Effector CD4-positive, alpha-beta T cell (primary cell): ENCODE measurements at places on chromosomes 5 and 9.

- DNase-seq = no peak
Measured at GRCh38 chr9:23322392-23322791, 503.6 kb downstream of the ELAVL2 start.

- DNase-seq = peak; percentile 25
Measured at GRCh38 chr5:10563110-10563944, 543 bp upstream of the ANKRD33B start.

- no peak for DNase-seq
Measured at GRCh38 chr9:111599092-111599954, at the start of gene PTGR1. TSS of gene PTGR1 (minus strand) at chr9:111599647. CDS start at chr9:111597422, 2,225 bp downstream.

- no peak for DNase-seq
Measured at GRCh38 chr9:117952581-117952980, 248.4 kb downstream of the TLR4 start.

GRCh38 chr9:38194870-38195269 is 125.8 kb upstream of the SHB start:
- no peak for DNase-seq

DNA sequence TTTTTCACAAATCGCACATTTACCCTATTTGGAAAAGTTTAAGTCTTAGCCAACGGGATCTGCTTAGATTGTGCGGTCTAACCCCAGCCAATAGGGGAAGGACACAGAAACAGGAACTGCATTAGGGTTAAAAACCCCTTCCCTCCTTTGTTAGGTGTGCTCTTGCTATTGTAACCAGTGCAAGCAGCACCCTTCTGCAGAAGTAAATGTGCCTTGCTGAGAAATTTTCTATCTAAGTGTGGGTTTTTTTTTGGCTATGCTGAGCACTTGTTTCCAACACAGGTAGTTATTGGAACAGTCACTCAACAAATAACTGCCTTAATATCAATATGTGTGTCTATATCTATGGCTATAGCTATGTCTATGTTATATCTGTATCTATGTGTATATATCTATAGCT is 190.0 kb downstream of the TRIM32 start:
- no peak for DNase-seq

GRCh38 chr9:133991214-133991921 is 756 bp downstream of the VAV2 start:
- no peak for DNase-seq

GRCh38 chr9:119709431-119709830 is 340.2 kb upstream of the BRINP1 start:
- no peak for DNase-seq

DNA sequence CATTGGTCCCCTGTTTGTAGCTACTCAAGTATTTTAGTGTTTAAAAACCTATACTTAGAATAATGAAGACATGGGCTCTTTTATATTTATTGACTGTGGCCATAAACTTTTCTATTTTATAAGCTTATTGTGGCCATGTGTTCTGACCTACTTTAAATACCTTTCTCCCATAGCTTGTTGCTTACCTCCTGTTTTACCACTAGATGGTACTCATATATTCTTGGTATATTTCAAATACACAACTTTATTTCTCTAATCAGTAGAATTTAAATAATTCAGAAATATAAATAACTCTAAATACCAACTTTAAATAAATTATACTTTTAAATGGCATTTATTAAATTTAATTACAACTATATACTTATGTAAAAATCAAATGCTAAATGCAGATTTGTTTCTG is 498.0 kb downstream of the PRDM9 start:
- no peak for DNase-seq

DNA sequence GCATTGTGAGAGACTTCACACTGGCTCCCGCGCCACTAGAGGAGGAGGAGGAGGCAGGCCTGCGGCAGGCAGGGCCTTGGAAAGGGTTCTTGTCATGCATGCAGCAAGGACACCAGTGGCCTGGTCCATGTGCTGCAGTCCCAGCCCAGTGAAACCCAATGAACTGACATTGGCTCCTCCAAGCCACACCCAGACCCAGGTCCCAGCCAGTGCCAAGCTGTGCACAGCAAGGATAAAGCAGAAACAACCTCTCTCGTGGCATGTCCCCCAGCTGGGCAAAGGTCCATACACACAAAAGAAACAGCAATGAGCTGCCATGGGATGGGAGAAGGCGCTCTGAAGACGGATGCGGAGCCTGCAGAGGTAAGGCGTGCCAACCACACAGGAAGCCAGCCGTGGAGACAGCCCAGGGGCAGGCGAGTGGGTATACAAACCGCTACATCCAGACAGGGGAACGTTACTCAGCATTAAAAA is 89.2 kb downstream of the SEMA4D start:
- DNase-seq = peak; percentile 65

DNA sequence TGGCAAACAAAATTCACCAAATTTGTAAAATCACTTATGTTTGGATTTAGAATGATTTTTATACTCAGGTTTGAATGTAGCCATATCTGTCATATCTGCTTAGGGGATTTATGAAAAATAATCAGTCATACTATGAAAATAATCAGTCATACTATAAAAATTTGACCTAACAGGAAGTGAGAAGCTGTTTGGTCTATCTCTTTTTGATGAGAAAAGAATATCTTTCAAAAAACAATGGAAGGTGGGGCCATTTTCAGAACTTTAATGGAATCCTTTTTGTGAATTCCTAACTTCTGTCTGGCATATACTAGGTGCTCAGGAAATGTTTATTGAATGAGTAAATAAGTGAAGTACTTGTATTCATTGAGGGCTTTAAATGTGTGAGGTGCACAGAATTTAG is 70.1 kb downstream of the CWC27 start:
- DNase-seq = no peak

GRCh38 chr5:150488519-150489359 is 19.2 kb upstream of the NDST1 start:
- no peak for DNase-seq

DNA sequence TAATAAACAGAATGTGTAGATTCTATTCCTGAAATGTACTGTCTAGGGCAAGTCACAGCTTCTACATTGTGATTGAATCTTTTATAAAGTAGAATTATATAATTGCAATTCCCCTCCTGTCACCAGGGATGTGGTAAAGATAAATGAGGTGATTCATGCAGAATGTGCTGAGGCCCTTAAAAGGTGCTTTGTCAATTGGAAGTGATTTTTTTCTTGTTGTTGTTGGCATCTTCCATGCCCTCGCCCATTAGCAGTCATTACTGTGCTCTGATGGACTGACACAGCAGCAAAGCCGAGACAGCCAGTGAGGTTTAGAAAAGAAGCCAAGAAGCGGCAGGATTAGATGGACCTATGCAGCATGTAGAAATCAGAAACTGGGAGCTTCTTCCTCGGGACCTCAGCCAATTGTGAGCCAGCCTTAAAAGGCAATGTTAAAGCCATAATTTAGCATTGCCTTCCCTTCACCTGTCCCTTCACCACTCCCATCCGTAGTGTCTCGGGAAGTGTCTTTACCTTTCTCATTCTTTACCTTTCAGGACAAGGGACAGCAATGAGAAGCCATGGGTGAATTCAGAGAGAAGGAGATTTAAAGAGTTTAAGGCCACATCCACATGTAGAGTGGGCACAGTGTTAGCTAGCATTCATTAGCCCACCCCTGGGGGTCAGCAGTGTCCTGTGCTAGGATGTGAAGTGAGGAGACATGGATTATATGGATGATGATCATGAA is 257.8 kb downstream of the PLK2 start:
- DNase-seq = no peak

GRCh38 chr9:125913551-125913950 is 166.4 kb downstream of the PBX3 start:
- no peak for DNase-seq

DNA sequence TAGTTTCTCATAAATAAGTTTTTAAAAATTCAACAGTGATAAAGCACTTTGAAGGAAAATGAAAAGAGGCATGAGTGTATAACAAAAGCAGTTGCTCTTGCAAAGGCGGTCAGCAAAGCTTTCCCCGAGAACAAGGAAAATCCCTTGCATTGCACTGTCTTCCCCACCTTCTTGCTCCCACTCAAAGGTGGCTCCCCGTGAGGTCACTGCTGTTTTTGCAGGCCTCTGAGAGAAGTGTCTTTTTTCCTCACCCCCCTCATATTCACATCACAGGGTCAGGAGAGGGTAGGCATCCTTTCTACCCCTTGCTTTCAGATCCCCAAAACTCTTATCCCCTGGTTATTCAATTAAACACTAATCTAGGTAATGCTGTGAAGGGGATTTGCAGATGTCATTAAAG is 15.2 kb upstream of the SLC36A1 start:
- no peak for DNase-seq

GRCh38 chr5:86665984-86666760 is 48.4 kb downstream of the COX7C start:
- peak; percentile 2 for DNase-seq

GRCh38 chr5:164364237-164365208 is 859.1 kb downstream of the MAT2B start:
- no peak for DNase-seq

DNA sequence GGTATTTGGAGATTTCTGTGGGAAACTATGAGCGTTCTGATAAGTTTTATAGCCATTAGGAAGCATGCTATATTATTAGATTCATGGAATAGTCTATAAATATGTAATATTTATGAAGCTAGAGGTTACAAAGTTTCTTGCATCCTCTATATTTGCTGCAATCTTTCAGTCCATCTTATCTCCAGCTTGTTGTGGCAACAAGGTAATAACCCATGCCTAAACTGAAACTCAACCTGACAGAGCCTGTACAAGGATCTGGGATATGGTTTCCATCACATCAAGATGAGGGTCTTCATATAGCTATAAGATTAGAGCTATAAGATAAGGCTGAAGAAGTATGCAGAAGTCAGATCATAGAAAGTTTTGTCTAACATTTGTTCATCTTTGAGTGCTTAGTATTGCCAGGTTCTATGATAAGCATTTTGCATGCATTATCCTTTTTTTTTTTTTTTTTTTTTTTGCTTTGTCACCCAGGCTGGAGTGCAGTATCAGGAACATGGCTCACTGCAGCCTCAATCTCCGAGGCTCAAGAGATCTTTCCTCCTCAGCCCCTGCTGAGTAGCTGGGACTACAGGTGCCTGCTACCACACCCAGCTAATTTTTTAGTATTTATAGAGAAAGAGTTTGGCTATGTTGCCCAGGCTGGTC is 14.8 kb downstream of the BAAT start:
- no peak for DNase-seq

DNA sequence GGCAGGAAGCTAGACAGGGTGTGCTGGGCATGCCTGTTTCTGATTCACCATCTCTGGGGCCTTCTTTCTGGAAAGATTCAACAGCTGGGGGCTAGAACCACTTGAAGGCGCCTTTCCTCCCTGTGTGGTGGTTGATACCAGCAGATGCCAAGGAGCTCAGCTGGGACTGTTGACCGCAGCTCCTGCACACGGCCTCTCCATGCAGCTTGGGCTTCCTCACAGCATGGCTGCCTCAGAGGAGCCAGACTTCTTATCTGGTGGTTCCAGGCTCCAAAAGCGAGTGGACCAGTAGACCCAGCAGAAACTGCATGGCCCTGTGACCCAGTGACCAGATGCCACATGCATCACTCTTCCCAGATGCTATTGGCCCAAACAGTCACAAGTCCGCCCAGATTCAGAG is 74.7 kb upstream of the COL5A1 start:
- no peak for DNase-seq

- no peak for DNase-seq
Measured at GRCh38 chr5:171122372-171122771, 186.7 kb upstream of the TLX3 start.
